ENCODE measurements at places on chromosomes 16 and 17.

- no peak for DNase-seq
Measured at GRCh38 chr17:5780476-5780875, 196.2 kb upstream of the NLRP1 start.

- DNase-seq, result peak; percentile 7
Measured at GRCh38 chr17:83202002-83203000, 122.9 kb downstream of the METRNL start.

GRCh38 chr16:78932355-78932943, 668.1 kb downstream of the MAF start:
- no peak for DNase-seq

DNA sequence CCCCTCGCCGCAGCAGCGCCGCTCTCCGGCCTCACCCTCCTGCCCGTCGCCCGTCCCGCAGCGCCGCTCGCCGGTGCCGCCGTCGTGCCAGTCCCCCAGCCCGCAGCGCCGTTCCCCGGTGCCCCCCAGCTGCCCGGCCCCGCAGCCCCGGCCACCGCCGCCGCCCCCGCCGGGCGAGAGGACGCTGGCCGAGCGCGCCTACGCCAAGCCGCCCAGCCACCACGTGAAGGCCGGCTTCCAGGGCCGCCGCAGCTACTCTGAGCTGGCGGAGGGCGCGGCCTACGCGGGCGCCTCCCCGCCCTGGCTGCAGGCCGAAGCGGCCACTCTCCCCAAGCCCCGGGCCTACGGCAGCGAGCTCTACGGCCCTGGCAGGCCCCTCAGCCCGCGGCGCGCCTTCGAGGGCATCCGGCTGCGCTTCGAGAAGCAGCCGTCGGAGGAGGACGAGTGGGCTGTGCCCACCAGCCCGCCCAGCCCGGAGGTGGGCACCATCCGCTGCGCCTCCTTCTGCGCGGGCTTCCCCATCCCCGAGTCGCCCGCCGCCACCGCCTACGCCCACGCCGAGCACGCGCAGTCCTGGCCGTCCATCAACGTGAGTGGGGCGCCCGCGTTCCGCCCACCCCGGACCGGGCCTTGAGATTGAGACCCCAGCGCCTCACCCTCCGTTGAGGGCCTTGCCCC, 15.0 kb downstream of the TBKBP1 start:
- peak; percentile 65 for DNase-seq

- DNase-seq, result no peak
Measured at GRCh38 chr17:74080656-74081582, 122.6 kb upstream of the RPL38 start.

GRCh38 chr17:53218723-53219122, 604.0 kb upstream of the KIF2B start:
- no peak for DNase-seq

GRCh38 chr17:77437017-77437416, 296.2 kb downstream of the SEC14L1 start:
- DNase-seq, result no peak

- no peak for DNase-seq
Measured at GRCh38 chr16:470418-470817, 45.0 kb downstream of the RAB11FIP3 start.

DNA sequence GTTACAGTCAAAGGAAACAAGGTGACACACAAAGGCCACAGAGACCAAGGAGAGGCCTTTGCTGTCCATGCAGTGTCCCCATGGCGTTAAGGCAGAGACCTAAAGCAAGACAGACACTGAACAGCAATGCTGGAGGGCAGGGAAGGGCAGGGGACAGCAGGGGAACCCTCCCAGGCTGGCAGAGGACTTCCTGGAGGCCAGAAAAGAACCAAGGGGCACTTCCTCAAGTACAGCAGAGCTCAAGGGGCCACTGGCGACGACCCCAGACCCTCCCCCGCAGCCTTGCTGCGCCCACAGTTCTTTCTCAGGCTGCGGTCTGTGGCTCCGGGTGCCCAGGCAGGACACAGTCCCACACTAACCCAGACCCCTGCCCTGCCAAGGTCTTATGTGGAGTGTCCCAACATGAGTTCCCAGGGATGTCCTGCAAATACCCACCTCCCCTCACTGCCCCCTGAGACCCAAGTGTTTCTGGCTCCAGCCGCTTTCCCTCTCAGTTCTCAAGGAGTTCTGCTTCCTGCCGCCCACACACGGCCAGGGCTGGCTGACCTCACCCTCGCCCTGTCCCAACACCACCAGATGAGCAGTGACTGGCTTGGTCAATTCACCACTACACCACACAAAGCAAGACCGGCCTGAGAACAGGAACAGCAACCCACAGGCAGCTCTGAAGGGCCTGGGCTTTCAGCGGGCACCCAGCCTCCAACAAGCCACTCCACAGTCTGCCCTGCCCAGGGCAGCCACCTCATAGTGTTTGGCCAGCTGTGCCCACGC, 4.2 kb downstream of the CLCN7 start:
- DNase-seq, result no peak

- DNase-seq, result no peak
Measured at GRCh38 chr17:78689029-78689428, 93.0 kb downstream of the CYTH1 start.

GRCh38 chr16:2592786-2593185, 55.0 kb downstream of the PDPK1 start:
- DNase-seq, result no peak

DNA sequence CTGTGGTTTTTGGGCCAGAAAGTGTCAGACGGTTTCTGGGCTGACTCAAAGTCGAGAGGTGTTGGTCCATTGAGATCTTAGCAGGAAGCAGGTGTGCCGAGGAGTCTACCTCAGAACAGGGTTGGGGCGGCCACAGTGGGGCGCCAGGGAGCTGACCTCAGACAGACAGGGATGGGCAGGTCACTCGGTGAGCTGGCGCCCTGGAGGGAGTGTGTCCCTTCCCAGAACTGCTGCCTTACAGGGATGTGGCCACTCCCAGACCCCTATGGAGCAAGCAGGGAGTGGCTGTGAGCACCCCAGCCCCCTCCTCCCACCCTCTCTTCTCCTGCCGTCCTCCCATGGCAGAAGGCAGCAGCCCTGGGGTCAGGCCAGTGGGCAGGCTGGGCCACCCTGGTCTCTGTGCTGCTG, 14.0 kb upstream of the DPEP1 start:
- DNase-seq, result peak; percentile 83

- no peak for DNase-seq
Measured at GRCh38 chr16:66562986-66563385, 3.3 kb upstream of the CMTM1 start.

DNA sequence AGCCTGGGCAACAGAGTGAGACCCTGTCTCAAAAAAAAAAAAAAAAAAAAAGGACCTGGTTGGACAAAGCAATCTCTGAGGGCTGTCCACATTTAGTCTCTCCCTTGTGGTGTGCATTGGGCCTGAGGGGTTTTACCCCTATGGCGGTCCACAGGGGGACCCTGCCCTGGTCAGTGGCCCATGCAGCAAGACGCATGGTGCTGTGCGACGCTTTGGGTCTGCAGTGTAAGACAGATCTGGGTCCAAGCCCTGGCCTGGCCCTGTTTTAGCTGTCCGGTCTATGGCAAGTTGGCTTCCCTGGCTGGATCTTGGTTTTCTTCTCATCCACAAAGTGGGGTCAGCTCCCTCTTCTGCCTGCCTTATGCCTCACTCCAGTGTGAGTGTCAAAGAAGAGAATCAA, 123.2 kb upstream of the NLRP1 start:
- DNase-seq, result no peak

DNA sequence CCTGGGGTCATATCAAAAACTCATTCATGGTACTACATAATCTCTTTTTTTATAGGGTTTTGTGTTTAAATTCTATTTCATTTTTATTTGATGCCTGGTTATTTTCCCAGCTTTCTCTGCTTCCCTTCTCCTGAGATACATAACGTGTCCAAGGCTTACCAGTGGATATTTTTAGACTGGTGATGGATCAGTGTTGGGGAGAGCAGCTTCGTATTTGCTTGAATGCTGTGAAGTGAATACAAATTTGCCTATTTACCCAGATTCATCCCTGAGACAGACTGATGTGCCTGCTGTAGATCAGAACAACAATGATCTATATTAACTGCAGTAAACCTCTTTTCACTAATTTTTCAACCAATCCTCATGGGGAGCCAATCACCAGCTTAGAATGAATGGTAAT, 43.2 kb upstream of the FOXJ1 start:
- no peak for DNase-seq

- DNase-seq, result no peak
Measured at GRCh38 chr16:828891-829290, 28.4 kb upstream of the GNG13 start.
